ENCODE measurements at places on chromosomes 2 and 18.
A peak's percentile ranks its signal among the peaks of the same experiment; 100 is the strongest.

DNA sequence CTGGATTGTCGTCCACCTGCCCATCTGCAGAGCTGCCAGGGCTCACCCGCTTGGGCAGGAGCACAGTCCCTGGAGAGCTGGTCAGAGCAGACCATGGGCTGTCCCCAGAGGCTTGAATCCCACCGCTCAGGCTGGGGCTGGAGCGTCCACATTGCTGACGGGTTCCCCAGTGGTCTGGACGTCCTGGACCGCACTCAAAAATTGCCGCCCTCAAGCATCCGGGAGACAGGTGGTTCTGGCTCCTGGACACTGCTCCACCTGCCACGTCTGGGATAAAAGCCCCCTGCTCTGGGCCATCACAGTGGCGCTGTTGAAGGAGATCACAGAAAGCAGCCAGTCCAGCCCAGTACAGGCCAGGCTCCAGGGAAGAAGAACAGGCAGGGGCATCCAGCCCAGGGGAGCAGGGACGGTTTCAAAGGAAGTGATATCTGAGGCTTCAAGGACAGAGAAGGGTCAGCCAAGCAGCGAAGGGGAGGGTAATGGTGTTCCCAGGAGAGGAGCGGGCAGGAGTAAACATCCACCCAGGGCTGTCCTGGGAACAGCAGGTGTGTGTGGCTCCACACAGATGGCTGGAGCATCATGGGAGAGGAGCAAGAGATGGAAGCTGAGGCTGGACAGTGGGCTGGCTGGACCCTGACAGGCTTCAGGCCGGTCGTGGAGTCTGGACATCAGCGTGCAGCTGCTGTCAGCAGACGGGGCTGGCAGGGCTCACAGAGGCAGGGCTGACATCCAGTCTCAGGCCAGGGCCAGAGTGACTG, 21.9 kb upstream of the ID2 start:
- no peak for DNase-seq

GRCh38 chr18:58208207-58208932, 164.3 kb downstream of the NEDD4L start:
- no peak for DNase-seq

DNA sequence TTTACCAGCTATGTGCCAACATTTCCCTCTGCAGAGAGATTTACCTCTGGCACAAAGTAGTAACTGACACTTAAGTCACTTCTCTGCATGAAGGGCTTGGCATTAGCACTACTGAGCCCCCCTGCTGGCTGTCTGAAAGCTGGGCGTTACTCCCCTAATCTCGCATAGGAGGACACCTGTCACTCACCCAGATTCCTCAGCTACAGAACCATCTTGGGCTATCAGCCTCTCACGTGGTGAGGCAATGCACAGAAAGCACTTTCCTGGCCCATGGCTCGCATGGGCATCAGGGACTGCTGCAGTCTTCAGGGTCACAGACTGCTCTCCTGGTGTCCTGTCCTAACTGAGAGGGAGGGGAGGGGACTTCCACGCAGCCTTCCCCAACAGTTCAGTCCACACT, 12.0 kb downstream of the SERPINE2 start:
- no peak for DNase-seq

DNA sequence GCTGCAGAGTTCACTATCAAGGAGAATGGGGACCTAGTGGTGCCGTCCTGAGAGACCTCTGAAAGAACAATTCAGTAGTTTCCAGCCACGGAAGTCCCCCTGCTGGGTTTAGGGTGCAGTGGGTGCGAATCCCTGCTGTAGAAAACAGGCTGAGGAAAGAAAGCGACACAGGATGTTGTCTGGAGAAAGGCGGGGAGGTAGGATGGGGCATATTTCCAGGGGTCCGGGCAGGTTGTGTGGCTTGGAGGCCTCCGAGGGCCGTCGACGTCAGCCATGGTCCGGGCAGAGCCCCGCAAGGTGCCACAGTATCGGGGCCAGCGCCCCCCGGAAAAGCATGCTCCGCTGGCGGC, 807 bp upstream of the CREB1 start:
- DNase-seq = peak; percentile 41

DNA sequence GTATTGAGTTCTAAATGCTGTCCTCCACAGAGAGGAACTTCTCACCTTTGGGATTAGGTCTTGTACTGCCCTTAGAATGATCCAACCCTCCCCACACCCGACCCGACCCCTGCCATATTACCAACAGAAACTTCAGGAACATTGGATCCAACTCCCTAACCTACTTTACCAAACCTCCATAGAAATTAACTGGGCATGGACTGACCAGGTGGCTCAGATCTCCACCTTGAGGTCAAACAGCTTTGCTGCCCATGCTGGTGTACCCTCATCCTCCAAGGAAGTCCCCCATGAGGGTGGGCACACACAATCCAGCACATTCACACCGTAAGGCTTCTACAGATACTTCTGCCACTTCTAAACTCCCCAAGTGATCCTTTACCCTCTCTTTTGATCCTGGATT, 21.5 kb downstream of the NFE2L2 start:
- DNase-seq = no peak

GRCh38 chr2:188318161-188318749, 26.6 kb downstream of the GULP1 start:
- DNase-seq = no peak

GRCh38 chr2:8157621-8158430, 524.0 kb upstream of the ID2 start:
- DNase-seq = no peak

- DNase-seq = no peak
These were observed 71.4 kb downstream of the NAB1 start for GRCh38 chr2:190720276-190720675.

DNA sequence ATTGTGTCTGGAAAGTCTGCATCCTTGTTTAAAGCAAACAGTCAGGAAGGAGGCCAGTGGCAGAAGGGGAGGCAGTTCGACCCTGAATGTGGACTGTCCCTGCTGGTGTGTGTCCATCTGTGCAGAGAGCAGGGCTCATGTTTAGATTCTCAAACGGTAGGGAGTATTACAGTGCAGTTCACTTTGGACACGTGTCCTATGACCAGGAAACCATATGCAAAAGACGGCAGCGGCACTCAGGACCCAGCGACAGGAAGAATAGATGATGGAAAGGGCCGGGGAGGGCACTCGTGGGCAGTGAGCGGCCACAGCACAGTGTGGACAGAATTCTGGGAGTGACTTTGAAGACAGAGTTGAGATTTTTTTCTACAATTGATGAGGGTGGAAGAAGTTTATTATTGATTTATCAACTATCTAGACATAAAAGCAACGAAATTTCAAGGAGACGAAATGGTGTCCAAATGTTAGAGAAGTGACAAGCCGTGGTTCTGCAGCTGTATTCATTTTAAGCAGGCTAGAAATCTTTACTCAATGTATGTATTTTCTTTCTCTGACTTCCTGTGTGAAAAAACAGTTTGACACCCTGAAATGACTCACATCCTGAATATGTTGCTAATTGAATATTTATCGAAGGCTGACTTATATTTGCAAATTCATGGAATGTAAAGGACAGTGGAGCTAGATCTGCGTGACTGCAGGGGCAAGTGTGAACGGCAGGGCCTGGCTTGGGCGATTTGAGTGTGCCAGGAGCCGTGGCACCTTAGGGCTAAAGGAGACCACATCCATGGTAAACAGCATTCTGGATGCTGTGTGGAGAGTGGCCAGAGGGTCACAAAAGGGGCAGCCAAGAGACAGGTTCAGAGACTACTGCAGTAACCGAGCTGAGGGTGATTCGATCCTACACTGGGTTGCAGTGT, 214.2 kb downstream of the PTGR3 start:
- DNase-seq = no peak

GRCh38 chr18:48430150-48430549, 21.0 kb upstream of the ZBTB7C start:
- no peak for DNase-seq

DNA sequence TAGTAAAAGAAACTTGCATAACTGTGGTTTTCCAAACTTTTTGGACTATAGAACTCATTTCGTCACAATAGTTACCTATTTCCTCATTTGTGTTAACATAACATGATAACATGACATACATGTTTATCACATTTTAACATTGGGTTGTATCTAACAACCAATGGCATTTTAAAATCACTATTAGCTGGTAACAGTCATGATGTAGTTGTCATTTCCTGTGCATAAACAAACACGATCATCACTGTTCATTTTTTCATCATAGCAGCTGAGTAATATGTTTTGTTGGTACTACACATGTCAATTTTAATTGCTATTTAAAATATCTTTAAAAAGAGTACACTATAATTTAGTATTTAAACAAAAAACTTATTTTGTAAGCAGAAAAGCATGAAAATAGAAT, 402.4 kb downstream of the SATB2 start:
- no peak for DNase-seq

- no peak for DNase-seq
These were observed 192.7 kb downstream of the STK39 start for GRCh38 chr2:168054657-168055056.

DNA sequence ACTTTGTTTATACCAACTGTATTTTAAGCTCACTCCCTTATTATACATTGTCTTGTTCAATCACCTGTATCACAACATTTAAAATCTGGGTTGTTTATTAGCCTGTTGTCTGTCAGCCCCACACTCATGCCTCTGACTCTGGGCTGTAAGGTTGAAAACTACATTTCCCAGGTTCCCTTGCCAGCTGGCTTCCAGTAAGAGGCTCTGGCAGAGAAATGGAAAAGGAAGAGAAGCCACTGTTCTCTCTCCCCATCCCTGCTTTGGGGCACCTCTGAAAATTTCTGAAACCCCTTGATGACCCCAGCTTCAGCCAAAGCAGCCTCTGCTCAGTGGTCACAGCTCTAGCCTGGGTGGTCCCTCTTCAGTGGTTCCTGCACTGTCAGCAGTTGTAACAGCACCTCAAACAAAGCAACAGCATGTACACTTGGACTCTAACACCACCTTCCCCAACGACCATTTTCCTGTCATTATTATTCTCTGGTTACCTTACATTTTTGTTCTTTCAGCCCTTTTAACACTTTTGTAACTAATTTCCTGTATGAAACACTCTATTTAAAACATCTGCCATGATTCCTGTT, 108.9 kb upstream of the LGALSL start:
- DNase-seq = no peak

DNA sequence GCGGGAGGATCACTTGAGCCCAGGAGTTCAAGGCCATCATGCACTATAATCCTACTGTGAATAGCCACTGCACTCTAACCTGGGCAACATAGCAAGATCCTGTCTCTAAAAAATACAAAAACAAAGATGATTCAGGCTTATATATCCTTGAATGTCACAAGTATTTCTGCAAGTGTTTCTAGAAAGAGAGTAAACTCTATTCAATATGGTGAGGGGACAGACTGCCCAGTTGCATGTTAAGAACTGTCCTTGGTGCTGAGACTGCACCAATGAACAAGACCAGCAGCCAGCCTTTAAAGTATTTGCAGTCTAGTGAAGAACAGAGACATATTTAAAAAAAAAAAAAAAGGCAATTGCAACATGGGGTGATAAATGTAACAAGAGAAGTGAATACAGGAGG, 16.4 kb downstream of the MAP3K19 start:
- DNase-seq = no peak

- no peak for DNase-seq
These were observed 162.4 kb downstream of the DSEL start for GRCh38 chr18:67354091-67354490.

DNA sequence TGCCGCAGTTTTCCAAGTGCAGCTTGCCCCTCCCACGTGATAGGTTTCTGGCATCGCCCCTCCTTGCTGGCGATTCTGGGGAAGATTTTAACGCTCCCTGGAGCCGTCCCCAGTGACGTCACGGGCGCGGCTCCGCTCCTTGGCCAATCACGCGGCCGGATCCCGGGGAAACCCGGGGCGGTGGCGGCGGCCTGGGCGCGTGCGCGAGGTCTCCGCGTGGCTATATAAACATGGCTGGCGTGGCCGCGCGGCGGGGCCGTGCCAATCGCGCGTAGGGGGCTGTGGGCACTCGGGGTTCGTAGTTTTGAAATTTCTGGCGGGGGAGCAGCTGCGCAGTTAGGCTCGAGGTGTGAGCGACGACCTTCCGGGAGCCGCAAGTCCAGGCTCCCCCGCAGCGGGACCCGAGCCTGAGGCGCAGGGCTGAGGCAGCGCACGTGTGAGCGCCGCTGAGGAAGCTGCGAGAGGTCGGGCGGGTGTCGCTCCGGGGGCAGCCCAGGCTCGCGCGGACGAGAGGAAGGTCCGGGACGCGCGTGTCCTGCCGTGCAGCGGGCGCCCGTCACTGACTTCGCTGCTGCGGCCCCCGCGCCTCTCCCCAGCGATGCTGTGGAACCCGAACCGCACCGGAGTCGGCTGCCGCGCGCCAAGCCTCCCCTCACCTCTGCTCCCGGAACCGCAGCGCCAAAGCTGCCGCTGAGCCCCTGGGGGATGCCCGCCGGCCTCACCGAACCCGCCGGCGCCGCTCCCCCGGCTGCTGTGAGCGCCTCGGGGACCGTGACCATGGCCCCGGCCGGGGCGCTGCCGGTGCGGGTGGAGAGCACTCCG, at the start of gene TAF4B:
Gene TAF4B (plus strand): TSS at position 217 of the 822 bp plus-strand sequence. CDS start 489 bp downstream, at position 706.
- peak; percentile 98 for DNase-seq

- no peak for DNase-seq
These were observed 31.8 kb downstream of the BCL2 start for GRCh38 chr18:63287691-63288220.

DNA sequence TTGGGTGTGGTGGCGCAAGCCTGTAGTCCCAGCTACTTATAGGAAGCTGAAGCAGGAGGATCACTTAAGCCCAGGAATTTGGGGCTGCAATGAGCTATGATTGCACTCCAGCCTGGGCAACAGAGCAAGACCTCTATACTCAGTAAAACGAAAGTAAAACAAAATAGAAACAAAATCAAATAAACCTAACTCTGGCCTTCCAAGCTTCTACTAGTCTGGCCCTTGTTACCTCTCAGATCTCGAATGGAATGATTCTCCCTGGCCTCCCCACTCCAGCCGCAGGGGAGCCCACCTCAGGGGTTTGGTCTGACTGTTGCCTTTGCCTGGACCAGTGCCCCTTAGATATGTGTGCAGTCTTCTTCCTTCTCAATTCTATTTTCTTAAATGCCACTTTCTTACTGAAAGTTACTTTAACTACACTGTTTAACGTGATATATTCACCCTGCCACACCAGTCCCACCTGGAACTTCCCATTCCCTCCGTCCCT, 160.0 kb upstream of the GCFC2 start:
- no peak for DNase-seq

DNA sequence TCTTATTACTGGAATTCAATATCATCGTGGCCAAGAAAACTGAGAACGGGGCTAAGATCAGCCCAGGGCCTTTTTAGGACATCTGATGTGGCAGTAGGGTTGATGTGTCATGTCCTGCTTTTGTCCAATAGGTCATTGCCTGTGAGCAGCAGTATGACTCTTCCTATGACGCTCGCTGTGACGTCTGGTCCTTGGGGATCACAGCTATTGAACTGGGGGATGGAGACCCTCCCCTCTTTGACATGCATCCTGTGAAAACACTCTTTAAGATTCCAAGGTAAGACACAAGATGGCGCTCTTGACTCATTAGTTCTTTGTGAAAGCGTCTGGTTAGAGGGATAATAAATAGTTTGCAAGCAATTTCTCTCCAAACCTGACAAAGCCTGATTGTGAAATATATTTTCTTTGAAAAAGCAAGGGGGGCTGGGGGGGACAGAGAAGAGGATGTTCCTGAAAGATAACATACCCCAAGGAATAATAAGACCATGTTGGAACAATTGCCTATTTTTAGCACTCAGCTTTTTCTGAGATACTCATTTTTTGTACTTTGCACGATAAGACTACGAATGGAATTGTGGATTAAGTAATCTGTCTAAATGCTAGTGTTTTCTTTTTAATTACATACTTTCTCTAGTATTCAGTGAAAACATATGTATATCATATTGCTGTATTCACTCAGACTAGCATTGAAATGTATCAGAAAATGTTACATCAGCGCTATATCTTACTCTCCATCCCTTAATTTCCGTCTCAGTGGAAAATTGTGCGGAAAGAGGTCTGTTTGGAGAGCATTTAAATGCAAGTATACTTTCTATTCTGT, 58.1 kb downstream of the MYO3B start:
- DNase-seq = peak; percentile 62

GRCh38 chr2:212424082-212424481, 114.5 kb downstream of the ERBB4 start:
- DNase-seq = no peak
